ENCODE measurements at places on chromosomes 5 and 9. TPM values are rescaled to one million over a fixed set of nuclear protein-coding genes. Genes with fewer than 3 reads are reported as not detected.

DNA sequence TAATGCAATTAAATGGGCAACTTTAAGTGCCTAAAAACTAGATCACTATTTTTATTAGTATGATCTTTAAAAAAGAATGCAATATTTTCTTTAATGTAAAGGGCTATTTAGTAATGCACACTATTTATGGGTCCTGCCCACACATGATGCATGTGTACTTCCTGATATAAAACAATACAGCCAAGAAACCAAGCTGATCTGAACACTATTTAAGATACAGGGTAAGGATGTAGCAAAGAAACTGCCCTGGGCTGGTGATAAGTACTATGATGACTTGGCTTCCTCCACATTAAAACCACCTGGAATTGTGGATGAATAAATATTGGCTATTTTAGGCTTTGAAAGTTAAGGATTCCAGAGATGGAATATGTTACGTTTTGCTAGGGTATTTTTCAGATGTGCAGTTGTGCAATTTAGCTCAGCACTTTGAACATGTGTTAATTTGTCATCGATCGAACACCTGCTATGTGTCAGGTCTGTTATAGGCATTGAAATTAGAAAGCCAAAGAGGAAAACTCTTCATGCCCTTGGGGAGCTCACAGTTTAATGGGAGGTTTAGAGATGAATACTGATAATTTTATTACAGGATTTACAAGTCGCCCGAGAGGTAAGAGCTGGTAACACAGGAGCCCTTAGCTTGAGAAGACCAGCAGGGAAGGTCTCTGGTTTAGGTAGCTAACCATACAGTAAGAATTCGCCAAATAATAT lies 276.7 kb downstream of the PLK2 start:
- no peak for DNase-seq

- no peak for DNase-seq
These were observed 128.1 kb upstream of the OTULINL start for GRCh38 chr5:14453481-14453880.

DNA sequence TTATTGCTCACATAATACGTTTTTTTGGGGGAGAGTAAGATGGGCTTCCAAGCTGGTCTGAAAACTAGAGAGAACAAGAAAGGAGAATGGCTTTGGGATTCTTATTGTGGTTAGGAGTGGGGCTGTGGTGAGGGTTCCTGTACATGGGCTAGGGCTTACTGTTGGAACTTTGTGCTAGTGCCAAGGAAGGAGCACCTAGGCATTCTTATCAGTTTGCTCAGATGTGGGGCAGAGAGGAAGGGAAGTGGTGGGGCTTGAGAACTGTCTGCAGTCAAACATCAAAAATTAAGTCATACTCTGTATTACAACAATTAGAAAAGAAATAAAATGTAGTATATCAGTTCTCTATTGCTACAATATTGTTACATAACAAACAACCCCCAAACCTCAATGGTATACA lies 4.0 kb upstream of the THBS4 start:
- no peak for DNase-seq

- no peak for DNase-seq
These were observed 256.3 kb downstream of the NFIB start for GRCh38 chr9:14057368-14058324.

GRCh38 chr5:125719681-125720347 lies 703.4 kb upstream of the GRAMD2B start:
- DNase-seq: peak; percentile 57

Gene FAM221B
- polyA plus RNA-seq: 0.10 TPM

Gene MSX2
- polyA plus RNA-seq: 1.7 TPM

Gene BHMT2
- 2.8 TPM for polyA plus RNA-seq

Gene SLCO6A1
- 0.13 TPM for polyA plus RNA-seq
